M059J (cell line): ENCODE measurements at places on chromosomes 16 and 17. TPM values are rescaled to one million over a fixed set of nuclear protein-coding genes. Genes with fewer than 3 reads are reported as not detected.

DNA sequence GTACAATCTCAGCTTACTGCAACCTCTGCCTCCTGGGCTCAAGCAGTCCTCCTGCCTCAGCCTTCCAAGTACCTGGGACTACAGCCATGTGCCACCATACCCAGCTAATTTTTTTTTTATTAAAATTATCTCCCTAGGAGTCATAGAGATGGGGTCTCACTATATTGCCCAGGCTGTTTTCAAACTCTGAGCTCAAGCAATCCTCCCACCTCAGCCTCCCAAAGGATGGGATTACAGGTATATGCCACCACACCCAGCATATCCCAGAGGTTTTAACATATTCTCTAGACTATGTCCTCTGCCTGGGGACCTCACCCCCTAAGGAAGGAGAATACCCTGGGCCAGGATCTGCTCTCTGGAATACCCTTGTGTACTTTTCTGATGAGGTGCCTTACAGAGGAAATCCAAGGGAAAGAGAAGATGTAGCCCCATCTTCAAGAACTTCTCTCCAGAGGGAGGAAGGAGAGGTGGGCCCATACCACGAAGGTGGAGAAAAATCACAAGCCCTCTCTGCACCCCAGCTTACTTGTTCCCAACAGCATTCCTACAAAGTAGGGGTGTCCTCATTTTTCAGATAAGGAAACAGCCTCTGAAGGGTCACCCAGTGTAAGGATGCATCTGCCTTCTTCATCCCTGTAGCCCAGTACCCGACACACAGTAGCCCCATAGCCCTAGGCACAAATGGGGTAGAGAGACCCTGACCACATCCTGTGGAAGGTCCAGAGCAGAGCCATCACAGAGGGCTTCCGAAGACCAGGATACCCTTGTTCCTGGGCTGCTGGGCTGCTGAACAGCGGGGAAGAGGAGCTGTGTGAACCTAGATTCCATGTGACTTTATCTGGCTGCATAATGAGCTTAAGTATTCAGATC is 151.6 kb downstream of the SOCS1 start:
- DNase-seq: no peak

DNA sequence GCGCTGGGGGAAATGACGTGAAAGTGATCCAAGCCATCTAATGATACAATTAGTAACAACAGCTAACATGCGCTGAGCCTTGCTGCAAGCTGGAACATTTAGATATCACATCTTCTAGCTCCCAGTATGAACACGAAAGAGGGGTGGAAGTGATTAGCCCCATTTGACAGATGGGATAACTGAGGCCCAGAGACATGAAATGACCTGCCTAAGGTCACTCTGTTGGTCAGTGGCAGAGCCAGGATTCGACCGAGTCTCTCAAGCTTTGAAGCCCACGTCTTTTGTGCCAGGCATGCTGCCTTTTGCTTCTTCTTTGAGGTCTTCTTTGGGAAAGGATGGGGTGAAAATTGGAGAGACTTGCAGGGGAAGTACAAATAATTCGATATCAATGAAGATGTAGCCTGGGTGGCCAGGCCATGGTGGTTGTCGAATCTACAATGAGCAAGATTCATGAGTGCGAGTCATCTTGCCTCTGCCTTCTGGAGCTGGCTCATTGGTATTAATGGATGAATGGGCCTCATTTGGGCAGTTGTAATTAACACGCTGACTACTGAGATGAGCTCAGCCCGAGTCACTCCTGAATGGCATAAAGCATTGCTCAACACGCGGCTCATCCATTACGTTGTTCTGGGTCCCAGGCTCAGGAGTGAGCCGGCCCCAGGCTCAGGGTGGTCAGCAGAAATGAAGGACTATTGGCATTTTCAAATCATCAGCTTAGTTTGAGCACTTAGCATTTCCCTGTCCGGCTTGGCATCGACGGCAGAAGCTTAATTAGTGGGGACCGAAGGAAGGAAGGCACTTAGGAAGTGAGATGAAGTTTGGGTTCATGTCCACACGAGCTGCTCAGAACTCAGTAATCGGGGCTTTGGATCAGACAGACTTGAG is 28.0 kb upstream of the GPRC5B start:
- peak; percentile 29 for DNase-seq

DYNLRB2 gene
- total RNA-seq: not detected in 2 replicates

DNA sequence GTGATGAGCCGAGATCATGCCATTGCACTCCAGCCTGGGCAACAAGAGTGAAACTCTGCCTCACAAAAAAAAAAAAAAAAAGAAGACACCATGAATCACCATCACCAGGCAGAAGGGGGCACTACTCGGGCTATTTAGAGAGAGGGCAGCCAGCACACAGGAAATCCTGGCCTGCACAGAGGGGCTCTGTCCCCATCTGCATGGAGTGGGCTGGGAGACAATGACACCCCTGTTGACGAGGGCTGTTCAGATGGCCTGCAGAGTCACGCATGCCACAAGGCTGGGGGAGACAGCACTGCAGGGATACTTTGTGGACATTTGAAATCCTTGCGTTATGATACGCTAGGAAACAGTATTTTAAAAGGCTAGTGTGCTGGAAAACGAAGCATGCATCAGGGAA is 48.3 kb downstream of the CUEDC1 start:
- DNase-seq: no peak
